Activated CD8-positive, alpha-beta memory T cell treated with anti-CD3 and anti-CD28 coated beads for 1 hour (primary cell): ENCODE measurements at places on chromosomes 2 and 18.

- DNase-seq = no peak
Measured at GRCh38 chr2:174247474-174248186, 702 bp downstream of the OLA1 start.

GRCh38 chr2:189763908-189764661 is 1.5 kb upstream of the OSGEPL1 start:
- no peak for DNase-seq

- no peak for DNase-seq
Measured at GRCh38 chr2:215728504-215729065, 284.8 kb downstream of the MREG start.

- DNase-seq = no peak
Measured at GRCh38 chr18:58618822-58619595, 9.9 kb downstream of the ALPK2 start.

GRCh38 chr2:98157557-98157956 is 70.6 kb downstream of the VWA3B start:
- DNase-seq = no peak

DNA sequence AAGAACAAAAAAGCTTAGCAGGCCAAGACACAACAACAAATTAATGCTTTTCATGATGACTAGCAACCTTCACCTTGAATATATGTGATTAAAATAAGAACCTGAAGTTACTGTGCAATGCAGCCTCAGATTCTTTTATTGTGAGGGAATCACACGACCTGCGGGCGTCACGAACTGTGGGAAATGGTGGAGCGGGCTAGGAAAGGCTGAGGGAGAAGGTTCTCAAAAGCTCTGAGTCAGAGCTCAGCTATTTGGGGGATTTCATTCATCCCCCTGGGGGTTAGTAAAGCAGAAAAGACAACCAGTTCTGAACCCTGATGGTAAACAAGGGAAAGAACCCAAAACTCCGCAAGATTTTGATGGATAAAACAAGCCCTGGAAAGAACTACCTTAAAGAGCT is 89.3 kb upstream of the NCKAP5 start:
- DNase-seq = no peak

DNA sequence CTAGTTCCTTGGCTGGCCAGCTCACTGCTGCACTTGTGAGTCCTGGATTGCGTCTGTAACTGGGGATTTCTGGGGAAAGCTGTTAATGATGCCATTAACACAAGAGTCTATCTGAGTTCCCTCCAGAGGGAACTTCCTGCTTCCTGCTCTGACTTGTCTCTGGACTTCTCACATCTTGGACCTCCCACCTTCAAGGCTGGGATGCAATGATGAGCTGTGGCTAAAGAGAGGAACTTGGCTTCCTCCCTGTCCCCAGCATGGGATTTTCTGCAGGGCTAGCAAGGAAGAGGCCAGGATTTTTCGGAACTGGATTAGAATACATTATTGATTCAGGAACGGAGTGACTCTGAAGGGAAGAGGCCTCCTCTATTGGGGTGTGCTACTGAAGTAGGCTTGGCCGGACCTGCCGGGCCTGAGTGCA is 155.5 kb downstream of the CLIP4 start:
- DNase-seq = no peak

DNA sequence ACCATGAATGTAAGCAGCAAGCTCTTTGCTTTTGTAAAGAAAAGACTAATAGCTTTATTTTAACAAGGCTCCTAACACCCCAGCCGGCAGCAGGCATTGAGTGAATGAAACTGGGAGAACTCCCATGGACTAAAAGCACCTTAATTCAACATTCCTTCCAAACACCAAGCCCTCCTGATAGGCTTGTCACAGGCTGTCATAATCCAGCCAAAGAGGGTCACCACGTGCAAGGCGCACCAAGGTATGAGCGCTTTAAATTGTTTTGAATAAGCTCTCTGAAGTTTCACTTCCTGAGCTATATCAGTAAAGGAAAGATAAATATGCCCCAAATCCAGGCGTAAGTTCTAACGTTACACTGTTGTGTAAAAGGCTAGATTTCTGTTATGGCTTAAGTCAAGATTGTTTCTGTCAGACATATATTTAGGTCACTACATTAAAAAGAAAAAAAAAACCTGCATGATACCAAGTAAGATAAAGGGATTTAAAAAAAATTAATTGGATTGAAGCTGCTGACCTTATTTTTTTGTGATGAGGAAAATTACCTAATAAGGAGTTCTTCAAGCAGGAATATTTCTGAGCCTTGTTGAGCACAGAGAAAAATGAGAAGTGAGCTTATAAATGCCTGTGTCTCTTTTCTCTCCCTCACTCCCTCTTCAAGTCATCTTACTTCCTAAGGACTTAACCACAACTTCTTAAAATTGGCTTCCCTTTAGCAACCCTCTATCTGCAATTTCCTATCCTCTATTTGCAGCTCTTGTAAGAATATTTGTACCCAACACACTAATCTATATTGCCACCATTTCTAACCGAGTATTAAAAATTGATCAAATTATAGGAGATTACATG is 136.1 kb upstream of the NRP2 start:
- no peak for DNase-seq

DNA sequence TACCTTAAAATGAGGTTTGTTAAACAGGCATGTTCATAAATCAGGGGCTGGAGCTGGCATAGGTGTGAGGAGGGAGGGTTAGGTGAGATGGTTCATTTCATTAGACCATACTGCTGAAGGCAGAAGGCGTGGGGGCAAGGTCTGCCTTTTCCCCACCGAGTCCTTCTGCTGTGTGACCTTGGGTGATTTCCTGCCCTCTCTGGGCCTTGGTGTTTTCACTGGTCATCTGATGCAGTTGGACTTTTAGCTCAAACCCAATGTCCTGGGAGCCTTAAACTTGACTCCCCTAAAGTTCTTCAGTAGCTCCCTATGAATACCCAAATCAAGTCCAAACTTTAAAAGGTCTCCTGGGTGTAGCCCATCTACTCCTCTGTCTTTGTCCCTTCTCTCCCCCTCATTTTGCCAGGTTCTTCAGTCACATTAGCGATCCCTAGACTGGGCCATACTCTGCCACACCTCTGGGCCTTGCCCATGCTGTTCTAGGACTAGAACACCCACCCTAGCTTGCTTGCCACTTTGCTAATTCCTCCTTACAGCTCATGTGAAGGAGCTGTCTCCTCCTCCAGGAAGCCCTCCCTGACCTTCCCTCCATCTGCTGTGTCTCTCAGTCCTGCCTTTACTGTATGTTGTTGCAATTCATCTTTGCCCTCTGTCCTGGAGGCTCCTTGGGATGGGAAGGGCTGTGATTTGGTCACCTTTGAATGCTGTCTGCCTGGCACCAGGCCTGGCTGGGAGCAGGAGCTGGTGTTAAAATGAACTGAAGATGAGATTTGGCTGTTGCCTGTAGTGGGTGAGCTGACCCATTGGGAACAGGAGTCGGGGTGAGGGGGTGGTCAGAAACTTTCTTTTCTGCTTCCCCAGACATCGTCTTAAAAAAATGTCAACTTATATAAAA is 85.4 kb upstream of the HS6ST1 start:
- DNase-seq = no peak

- DNase-seq = no peak
Measured at GRCh38 chr2:8794923-8795825, 42.2 kb downstream of the KIDINS220 start.

- no peak for DNase-seq
Measured at GRCh38 chr2:228180181-228181097, 1.0 kb downstream of the SPHKAP start.

- DNase-seq = no peak
Measured at GRCh38 chr2:36819095-36819711, 122.7 kb downstream of the VIT start.

DNA sequence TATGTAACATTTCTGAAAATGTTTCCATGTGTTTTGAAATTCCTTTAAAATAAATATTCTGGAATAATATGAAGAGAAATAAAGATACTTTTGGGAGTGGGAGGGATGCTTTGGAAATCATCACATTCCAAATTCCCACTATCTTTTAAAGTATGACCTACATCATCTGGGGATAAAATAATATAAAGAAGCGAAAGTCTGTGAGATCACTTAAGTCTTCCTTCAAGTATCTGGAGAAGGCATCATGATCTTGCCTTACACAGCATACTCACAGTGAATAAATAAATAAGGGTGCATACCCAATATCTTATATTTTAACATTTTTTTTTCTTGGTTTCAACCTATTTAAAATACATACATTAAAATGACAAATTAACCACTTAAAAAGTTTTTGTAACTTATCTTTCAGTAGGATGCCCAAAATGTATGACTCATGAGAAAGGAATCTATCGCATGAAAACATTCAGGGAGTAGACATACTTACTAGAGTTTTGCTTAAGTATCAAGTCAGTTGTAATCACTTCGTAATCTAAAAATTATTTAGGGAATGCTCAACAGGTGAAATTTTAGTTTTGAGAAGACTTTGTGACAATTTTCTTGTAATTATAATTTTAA is 248.3 kb upstream of the COL3A1 start:
- no peak for DNase-seq

- no peak for DNase-seq
Measured at GRCh38 chr18:47420130-47420529, 168.7 kb upstream of the SKOR2 start.

DNA sequence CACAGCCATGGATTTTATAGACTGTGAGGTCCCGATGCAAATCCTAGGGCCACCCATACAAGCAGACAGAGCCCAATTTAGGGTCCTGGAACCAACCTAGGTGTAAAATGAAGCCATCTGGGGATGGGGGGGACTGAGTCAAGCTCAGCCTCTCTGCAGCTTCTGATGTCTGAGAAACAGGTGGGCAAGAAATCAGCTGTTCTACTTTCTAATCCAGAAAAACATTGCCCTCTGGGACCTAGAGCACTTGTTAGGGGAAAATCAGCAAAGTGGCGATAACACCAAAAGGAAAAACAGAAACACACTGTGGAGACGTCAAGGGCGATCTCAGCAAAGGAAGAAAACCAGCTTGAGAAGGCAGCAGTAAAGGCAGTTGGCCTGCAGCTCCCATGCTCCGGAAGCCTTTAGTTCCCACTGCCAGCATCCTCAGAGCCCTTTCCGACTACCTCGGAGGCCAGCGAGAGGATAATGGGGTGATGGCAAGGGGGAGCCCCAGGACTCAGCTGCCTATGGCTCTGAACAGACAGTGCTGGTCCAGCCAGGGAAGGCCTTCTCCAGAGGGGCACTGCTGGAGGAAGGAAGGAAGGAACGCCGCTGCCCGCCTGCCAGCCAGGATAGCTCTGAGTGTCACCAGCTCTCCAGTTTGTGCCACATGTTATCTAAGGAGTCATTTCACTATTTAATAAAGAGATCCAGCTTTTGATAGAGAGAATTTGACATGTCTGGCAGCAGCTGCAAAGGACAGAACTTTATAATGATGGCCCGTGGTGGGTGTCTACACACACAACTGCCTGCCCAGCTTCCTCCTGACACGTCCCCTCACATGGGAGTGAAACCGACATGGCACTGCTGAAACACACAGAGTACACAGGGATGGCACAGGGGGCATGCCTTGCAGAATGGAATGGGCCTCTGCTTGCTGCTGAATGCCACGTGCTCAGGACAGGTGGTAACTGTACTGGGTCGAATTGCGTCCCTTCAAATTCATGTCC is 37.7 kb downstream of the HS1BP3 start:
- DNase-seq = no peak

- DNase-seq = no peak
Measured at GRCh38 chr2:24352664-24353063, 7.7 kb downstream of the ITSN2 start.

- DNase-seq = no peak
Measured at GRCh38 chr2:227474410-227474809, 2.5 kb downstream of the AGFG1 start.

- DNase-seq = no peak
Measured at GRCh38 chr2:162327806-162328205, 9.3 kb upstream of the IFIH1 start.

DNA sequence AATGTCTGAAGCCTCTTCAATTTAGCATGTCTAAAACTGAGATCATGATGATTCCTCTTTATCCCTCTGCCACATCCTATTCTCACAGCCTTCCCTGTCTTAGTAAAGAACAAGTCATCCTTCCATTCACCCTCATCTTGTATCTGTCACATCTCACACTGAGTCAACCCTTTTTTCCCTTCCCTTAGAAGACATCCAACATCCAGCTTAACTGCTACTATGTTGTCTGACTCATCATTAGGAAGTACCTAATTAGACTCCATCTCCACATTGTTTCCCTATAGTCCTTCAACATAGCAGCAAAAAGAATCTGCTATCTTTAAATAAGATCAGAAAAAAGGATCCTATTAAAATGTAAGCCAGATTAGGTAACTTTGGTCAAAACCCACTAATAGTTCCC is 85.2 kb upstream of the GRB14 start:
- no peak for DNase-seq

DNA sequence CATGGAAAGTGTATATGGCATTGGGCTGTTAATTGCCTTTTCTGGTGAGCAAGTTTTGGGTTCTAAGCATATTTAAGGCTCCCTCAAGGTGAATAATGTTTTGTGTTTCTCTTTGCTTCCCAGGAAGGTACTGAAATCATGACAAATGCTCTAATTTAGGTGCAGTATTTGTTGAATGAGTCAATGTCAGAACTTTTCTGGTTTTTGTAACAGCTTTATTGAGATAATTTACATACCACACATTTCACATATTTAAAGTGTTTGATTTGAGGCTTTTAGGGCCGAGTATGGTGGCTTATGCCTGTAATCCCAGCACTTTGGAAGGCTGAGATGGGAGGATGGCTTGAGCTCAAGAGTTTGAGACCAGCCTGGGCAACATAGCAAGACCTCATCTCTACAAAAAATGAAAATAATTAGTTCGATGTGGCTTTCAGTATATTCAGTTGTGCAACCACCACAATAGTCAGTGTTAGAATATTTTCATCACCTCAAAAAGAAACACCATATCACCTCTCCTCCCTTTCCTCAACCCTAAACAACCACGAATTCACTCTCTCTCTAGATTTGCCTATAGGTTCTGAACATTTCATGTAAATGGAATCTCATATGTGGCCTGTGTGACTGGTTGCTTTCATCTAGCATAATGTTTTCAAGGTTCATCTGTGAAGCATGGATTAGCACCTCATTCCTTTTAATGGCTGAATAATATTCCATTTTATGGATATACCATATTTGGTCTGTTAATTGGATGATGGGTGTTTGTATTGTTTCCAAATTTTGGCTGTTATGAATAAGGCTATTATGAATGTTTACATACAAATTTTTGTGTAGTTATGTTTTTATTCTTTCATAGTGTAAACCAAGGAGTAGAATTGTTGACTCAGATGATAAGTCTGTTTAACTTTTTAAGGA is 54.9 kb downstream of the MGAT5 start:
- no peak for DNase-seq

DNA sequence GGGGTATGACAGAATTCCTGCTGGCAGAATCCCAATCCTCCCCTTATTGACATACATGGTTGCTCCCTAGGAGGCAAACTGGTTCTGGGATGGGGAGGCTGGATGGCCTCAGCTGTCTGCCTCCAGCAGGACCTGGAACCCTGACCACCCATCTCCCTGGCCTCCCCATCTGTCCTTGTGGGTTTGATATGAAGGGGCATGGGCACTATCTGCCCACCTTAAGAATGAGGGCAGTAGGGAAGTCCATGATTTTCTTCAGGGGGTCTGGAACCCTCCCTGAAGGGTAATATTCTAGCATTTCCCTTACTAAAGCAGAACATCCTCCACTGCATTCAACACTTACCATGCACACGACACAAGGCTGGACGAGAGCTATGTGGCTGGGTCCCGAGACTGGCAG is 113.6 kb downstream of the VAPA start:
- DNase-seq = no peak

- DNase-seq = no peak
Measured at GRCh38 chr2:10328670-10329579, 26.2 kb downstream of the HPCAL1 start.

GRCh38 chr2:219120082-219120481 is 40.5 kb downstream of the NHEJ1 start:
- DNase-seq = no peak
